Uterus (tissue), 4 donors: ENCODE measurements at places on chromosomes 3 and 15. TPM values are rescaled to one million over a fixed set of nuclear protein-coding genes. Genes with fewer than 3 reads are reported as not detected.

The CCR3 gene
- total RNA-seq, result not detected

- no peak for DNase-seq
Measured at GRCh38 chr3:187352581-187353575, 15.3 kb upstream of the RTP4 start.

- DNase-seq, result no peak
Measured at GRCh38 chr3:107142171-107142570, 235.1 kb upstream of the CCDC54 start.

The SKOR1 gene
- total RNA-seq, result 1.7 TPM

DNA sequence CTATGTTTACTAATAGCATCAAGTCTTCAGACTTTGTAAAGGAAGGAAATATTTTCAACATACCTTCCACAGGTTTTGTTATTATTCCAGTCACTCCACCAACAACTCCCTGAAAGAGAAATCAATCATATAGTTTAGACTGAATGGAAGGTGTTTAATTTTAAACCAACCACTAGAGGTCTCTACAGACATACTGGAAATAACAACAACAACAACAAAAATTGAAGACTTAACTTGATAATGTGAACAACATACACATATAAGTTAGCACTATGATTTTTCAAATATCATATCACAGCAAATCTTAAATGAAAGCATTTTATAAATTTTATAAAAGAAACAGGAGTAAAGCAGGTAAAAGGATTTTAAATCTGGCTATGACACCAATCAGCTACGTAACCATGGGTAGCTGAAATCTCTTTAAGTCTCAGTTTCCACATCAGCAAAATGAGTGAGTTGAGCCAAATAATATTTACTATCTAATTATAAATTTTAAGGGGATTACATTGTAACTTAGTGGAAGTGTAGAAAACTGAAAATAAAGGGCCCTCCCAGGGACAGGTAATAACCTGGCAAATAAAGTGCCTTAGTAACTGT lies 188.2 kb downstream of the VPS13C start:
- DNase-seq, result no peak

- no peak for DNase-seq
Measured at GRCh38 chr3:138465451-138465850, 31.0 kb downstream of the ESYT3 start.

GRCh38 chr3:99911433-99911832 lies 93.8 kb downstream of the CMSS1 start:
- DNase-seq, result no peak

The ATP6V1A gene
- total RNA-seq, result 29.7 TPM

- DNase-seq, result no peak
Measured at GRCh38 chr3:54138937-54139547, 16.7 kb downstream of the CACNA2D3 start.

DNA sequence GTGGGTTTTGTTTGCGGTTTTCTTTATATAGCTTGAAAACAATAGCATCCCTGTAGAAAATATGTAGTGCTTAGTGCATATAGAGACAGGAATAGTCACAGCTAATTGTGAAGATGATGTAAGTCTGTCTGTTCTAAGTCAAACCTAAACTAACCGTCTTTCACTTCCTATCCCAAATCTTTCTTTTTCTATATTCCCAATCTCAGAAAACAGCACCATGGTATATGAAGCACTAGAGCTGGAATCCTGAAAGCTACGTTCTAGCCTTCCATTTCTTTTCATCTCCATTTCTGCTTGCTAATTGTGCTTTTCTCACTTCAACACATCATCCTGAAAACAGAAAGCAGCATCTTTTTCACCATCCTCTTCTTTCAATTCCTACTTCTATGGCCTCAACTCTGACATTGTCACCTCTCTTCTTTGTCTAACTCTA lies 1235.5 kb downstream of the ROBO2 start:
- DNase-seq, result no peak

The GRAMD1C gene
- total RNA-seq, result 0.26 TPM

GRCh38 chr3:127629467-127630403 lies 750 bp downstream of the PODXL2 start:
- no peak for DNase-seq

GRCh38 chr3:132783152-132783551 lies 60.9 kb upstream of the NPHP3 start:
- DNase-seq, result no peak

The ZNF770 gene
- 86.1 TPM for total RNA-seq

- no peak for DNase-seq
Measured at GRCh38 chr15:76289582-76289981, 21.7 kb downstream of the ETFA start.

DNA sequence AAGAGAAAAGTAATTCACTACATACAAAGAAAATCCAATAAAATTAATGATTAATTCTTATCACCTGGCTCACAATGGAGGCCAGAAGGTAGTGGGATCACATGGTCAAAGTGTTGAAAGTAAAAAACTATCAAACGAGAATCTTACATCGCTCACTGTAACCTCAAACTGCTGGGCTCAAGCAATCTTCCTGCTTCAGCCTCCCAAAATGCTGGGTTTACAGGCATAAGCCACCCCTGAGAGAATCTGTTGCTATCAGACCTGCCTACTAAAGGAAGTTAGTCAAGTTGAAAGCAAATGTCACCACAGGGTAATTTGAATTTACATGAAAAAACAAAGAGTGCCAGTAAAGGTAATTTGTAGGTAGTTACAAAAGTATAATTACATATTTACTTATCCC lies 103.3 kb downstream of the PCCB start:
- DNase-seq, result no peak

GRCh38 chr3:70703305-70704102 lies 391.1 kb upstream of the MDFIC2 start:
- no peak for DNase-seq

DNA sequence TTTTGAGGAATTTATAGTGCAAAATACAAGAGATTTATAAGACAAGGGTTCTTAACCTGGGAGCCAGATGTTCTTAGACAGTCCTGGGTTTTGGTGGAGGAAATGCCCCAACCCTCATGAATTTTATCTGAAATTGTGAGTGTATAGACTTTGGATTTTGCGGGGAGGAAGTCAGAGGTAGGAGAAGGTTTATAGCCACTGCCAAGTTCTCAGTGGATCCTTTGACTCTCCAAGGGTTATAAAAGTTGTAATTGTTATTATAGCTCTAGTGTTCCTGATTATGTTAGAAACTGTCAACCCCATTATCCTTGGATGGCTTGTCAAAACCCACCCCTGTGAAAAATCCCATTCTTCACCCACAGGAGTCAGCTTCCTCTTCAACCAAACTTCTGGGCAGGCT lies 183.6 kb downstream of the LRTM1 start:
- no peak for DNase-seq

DNA sequence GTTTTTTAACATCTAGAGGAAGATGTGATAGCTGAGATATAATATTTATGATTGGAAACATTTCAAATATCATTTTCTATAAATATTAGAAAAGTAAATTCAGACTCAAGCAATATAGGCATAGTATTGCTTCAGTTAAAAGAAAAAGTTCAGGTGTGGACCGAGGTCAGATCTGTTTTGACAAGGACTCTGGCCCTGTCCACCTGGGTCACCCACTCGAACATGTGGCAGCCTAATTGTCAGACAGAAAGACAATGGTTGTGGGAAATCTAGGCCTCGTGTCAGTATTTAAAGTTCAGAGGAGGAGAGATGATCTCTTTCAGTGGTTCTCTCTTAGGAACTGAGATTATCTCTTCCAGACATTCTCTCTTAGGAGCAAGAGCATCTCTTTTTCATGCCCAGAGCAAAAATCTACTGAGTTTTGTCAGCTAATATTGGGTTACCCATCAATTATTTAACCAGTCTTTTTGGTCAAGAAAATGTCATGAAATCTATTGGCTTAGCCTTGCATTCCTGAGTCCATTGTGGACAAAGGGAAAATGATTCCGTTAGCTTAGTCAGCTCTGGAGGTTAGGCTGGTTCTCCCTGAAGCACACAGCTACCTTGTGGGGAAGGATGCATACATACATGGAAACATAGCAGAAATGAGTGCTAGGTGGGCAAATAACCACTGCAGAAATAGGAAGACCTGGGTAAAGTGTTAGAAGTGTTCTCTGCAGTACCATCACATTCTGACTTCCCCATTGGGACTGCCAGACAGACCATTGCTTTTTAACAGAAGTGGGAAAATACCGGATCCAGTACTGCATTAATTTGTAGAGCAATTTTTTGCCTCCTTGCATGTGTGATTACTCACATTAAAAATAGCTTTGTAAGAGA lies 343.3 kb downstream of the GRM7 start:
- DNase-seq, result no peak
